ENCODE measurements at places on chromosomes 5 and 9.

DNA sequence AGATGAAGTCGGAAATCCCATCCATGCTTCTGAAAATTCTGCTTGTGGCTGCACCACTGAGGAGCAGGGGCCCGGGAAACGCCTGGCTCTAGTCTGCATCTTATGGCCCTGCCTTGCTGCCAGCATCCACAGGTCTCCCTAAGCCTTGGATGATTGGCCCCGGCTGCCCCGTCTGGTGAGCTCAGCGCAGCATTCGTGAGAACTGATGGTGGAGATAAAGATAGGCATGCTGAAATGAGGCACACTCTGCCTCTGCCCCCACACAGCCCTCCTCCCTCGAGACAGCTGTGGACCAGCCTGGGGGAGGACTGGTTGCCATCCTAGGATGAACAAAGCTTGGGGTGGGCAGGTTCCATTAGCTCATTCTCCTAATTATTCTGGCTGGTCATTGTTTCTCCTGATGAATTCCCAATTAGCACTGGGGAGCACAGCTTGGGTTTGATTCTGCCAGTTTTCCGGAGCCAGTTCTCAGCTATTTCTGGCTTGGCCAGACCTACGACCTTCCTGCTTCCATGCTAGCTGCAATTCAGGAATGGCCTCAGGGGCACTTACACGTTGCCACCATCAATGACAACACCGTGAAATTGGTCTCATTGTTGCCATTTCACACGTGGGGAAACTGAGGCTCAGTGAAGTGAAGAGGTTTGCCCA is 62.8 kb upstream of the CPEB4 start:
- no peak for DNase-seq

DNA sequence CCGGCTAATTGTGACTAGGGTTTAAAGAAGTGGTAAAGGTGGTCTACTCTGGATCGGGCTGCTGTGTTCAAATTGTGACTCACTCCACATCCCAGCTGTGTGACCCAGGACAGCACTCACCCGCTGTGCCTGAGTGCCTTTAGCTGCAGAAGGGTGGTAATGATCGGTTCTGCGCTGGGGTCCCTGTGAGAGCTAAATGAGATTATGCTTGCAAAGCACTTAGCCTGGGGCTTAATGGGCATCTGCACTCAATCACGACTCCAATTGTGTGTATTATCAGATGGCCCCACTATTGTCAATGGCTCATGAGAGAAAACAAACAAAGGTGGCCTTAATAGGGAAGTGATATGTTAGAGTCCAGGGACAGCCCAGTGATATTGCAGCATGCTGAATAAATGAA is 25.1 kb upstream of the TBC1D2 start:
- DNase-seq: no peak

GRCh38 chr9:76414661-76415060 is 20.4 kb upstream of the RFK start:
- peak; percentile 31 for DNase-seq

DNA sequence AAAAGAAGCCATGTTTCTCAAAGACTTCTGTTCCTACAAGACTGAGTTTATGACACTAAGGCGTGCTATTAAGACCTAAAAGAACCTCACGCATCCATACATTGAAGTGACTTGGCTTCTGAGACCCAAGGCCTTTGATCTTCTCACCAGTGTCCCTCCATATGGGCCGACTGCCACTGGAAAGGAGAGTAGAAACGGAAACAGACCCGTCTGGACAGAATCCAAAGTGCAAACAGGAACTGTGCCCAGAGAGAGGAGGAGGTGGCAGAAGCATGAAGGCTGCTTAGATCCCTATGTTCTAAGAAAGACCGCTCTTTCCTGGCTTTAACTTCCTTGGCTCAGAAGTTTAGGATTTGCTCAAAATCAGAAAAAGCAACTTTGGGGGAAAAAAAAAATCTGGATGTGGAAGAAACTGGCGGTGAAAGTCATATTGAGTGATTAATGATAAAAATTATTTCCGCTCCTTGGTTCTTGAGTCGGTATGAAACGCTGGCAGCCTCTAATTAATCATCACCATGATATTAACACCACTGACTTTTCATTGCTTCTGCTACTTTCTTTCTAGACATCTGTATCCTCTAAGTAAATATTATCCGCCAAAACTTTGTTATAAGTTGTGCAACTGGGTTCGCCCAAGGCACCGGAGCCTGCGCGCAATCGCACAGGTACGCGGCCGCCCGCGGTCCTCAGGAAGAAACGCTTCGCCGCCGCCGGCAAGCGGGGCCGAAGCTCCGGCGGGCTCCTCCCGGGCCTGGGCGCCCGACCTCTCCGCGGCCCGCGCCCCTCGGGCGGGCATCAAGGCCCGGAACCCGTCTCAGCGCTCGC is 726 bp downstream of the DAP start:
- DNase-seq: peak; percentile 66

DNA sequence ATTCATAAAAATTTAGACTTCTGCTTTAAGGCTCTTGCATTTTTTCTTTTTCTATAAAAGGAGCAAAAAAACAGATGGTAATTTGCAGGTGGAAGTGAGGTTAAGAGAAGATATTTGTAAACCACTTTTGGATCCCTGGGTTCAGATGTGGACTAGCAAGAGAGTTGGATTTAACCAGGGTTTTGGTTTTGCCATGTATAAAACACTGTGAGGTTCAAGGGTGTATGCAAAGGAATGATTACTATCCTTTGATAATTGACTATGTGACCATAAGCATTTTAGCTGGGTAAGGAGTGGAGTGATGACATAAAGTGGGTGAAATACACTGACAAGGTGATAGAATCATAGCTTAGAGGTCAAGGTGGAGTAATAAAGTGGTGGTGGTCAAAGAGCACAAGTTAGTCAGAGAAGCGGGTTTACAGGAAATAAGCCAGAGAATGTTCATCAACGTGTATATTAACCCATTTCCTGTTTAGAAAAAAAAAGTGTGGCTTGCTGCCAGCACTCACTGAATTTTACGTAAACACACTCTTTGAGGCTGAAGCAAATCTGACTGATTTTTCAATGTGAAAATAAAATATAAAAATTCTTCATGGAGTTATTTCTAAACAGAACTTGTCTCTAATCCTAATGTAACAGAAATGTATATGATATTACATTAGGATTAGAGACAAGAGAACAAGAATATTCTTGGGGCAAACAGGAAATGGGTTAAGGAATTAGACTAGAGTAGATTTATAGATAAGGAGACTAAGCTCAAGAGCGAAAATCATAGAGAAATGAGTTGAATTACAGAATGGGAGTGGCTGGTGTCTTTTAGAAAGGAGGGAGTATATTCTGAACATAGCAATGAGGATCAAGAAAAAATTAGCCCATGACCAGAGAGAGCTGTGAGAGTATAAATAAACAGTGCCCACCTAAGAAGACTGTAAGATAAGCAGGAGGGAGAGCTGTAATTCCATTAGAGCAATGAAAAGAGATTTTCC is 74.5 kb downstream of the CDKN2A start:
- DNase-seq: peak; percentile 82

- no peak for DNase-seq
Measured at GRCh38 chr5:82738681-82739269, 338.4 kb downstream of the TMEM167A start.

DNA sequence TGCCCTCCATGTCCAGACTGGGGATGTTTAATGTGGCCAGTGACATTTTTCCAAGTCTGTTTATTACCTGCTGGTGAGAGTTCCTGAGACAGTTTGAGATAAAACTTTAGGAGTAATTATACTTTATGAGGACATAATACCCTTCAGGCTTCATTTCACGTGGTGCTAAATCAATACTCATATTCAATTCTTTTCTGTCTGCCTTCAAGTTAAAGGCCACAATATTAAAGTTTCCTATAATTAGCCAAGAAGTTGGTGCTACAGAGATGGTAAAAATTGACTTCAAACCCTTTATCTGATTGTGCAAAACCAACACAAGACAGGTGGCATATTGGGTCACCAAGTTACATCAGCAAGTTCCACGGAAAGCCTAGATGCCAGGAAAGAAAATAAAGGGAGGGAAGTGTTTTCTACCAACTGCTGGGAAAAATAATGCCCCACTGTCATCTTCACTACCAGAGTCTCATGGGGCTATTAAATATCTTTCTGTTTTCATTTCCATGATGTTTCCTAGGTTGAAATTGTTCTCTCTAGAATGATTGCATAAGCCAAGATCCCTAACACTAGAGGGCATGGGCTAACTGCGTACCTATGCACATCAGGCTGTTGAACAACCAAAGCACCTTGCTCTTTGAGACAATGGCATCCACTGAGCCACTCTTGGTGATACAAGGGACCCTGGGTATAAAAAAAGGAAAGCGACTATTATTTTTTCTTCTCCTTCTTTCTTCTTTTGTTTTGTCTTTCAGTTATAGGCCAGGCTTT is 68.7 kb downstream of the INSYN2B start:
- no peak for DNase-seq

- DNase-seq: no peak
Measured at GRCh38 chr9:16135968-16136367, 583.1 kb downstream of the CCDC171 start.

GRCh38 chr5:10290438-10290837 is 17.3 kb downstream of the CMBL start:
- DNase-seq: no peak

GRCh38 chr5:100584069-100584468 is 48.9 kb downstream of the FAM174A start:
- no peak for DNase-seq

DNA sequence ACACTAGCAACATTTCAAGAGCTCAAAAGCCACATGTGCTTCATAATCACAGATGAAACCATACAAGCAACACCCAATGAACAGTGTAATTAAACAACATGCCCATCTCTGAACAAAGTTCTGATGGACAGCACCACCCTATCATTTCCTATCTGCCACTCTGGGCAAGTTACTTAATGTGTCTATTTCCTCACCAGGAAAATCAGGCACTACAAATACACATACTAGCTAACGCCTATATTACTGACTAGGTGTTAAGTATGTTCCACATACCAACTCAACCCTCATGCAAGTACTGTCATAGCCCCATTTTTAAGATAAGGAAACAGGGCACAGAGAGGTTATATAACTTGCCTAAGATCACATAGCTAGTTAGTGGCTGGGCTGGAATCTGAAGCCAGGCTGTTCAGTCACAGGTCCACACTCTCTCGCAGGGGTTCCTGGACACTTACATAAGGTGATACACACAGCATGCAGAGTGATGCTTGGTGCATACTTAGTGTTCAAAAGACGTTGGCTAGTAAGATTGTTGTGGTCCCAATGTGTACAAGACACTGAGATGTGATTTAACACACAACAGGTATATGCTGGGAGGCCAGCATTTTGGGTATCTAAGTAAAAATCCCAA is 24.2 kb downstream of the CORO2A start:
- DNase-seq: no peak

GRCh38 chr5:124669956-124670721 is 76.3 kb downstream of the ZNF608 start:
- no peak for DNase-seq

DNA sequence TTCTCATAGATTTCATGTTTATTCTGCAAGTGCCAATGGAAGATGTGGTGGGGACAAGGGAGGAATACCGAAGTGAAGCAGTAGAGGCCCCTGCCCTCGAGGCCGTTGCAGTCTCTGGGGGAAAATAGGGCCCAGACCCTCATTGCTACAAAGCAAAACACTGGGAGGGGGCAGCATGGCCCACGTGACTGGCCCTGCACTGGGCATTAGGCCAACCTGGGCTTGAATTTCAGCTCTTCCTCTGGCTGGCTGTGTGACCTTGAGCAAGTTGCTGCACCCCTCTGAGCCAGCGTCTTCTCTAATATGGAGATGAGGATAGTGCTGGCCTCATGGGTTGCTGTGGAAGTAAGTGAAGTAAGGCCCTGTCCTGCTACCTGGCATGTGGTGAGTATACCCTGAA is 709 bp upstream of the SYNPO start:
- no peak for DNase-seq

DNA sequence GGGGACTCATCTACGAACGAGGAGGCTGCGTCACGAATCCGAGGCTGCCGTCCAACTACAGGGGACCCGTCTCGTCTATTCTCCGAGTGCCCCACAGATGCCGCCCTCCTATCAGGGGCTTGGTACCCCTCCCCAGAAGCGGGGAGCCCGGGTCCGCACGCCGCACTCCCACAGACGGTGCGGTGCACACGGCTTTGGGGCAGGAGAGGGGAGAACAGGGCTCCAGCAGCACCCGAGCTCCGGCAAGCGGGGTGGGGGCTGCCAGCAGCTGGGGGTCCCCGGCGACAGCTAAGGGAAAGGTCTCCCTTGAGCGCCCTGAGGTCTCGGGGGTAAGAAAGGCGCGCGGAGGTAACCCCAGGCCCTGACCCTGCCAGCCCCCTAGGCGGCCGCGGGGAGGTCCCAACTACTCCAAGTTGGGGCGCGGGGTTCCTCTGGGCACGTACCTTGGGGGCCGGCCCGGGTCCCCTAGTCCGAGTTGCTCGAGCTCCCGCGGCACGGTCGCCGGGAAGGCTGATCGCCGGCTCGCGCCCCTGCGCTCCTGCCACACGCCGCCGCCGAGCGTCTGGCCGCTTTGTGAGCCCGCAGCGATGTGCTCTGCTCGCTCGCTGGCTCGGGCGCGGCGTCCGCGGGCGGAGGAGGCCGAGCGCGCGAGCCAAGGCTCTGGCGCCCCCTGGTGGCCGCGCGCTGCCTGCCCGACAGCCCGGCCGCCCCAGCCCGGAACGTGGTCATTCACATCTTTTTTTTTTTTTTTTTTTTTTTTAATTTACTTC is at the start of gene SPOCK1:
Gene SPOCK1, minus strand, starts transcription at position 591 of the 770 bp plus-strand sequence.
- DNase-seq: peak; percentile 78

GRCh38 chr5:116970318-116970717 is 395.7 kb upstream of the SEMA6A start:
- no peak for DNase-seq

DNA sequence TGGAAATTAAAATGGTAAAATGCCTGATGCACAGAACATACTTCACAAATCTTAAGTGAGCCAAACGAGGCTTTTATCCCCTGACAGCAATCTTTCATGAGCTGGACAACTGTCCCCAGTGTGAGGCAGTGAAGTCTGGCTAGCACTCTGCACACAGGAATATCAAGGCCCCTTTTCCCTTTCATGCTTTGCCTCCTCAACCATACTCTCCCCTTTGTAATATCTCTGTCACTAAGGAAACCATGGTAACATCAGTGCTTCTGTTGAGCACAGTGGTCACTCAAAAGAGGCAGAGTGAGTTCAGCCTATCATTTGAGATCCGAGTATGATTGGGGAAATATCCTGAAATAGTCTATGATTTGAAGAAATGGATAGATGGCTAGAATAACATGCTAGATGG is 318.3 kb downstream of the ENC1 start:
- DNase-seq: no peak

DNA sequence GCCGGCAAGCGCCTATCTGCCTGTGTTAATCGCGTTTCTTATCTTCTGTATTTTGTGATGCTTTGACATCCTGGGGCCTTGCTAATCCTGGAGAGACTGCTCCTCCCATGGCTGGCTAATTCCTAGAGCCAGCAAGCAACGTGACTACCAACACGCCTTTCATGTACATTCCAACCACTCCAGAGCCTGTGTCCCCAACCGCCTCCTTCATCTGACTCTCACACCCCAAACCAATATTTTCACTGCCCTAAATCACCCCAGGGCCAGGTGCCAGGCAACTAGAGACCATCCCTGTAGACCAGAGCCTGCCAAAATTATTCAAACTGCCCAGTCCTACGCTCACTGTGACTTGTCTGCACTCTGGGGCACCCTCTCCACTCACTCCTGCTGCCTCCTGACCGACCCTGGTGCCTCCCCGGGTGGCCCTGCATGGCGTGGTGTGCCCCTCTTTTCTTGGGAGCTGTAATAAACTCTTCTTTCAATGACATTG is 50.5 kb upstream of the COL5A1 start:
- DNase-seq: peak; percentile 50

- no peak for DNase-seq
Measured at GRCh38 chr5:72468606-72469005, 38.6 kb downstream of the ZNF366 start.

Measured in fibroblast of skin of right quadriceps (primary cell).